ENCODE measurements at places on chromosomes 3 and 15. TPM values are rescaled to one million over a fixed set of nuclear protein-coding genes. Genes with fewer than 3 reads are reported as not detected.

Gene IL5RA
- total RNA-seq = not detected

GRCh38 chr3:120693439-120694171 is 11.6 kb upstream of the HGD start:
- no peak for DNase-seq

DNA sequence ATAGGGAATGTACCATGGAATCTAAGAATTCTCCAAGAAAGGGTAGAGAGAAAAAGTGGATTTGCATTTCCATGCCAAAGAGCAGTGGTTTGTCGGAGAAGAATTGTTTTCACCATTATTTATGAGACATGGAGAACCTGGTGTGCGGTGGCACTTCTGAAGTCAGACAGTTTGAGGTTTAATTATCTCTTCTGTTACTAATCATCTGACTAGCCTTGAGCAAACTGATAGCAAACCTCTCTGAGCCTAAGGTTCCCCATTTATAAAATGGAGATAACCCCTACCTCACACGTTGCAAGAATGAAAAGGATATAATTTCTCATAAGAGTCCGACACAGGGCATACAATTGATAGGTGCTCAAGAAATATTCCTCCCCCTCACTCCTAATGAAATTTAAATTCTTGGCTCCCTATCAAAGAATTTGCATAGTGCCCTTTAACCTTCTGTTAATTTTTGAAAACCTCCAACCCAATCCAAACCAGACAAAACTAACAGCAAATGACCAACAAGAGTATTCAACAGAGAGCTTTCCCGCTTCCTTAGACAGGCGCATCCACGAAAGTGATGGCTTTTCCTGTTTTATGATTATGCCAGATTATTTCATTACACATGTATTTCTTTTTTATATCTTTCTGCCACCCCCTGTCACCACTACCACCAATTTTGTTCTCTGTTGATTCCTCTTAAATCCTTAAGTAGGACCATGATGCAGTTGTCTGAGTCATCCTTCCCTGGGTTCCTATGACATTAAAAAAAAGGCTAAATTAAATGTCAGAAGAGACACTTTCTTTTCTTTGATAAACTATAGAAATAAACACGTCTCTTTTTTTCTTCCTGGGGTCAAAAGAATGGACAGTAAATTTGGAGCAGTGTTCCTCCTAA is 28.5 kb downstream of the TMEM212 start:
- no peak for DNase-seq

DNA sequence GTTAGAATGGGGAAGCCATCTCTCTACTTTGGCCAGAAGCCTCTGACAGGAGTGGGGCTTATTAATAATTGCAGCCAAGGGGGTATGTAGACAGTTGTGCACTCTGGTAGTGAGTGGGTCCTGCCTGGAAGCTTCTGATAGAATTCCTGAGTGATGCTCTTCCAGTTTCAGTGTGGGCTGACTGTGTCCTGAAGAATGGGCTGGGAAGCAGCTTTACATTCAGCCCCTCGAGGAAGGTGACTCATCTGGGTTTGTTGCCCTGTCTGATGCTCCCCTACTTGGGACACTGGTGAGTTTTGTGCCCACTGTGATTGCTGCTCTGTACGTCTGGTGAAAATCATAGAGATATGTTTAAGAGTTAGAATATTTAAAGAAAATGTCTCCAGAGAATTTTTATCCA is 444.7 kb upstream of the RBMS3 start:
- DNase-seq = no peak

DNA sequence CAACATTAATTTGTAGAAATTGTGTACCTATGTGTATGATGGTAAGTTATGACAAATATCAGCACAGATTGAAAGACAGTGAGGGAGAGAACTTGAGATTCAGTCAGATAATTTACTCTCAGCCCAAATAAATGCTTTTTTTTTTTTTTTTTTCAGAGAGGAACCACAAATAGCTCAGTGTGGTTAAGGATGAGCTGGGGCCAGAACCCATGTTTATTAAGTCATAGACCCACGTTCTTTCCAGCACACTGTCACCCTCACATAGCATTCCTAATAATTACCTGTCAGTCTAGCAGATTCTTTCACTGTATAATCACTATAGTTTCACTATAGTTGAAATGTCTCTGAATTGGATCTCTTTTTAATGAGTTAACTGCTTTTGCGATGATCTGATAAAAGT is 246.1 kb downstream of the ZIC1 start:
- no peak for DNase-seq

- no peak for DNase-seq
These were observed 223.6 kb upstream of the TLE3 start for GRCh38 chr15:70321172-70321819.

Measured in H9 (cell line).